Hematopoietic multipotent progenitor cell treated with erythropoietin and hydrocortisone succinate and interleukin-3 and kit ligand, for 17 days (in vitro differentiated cells): ENCODE measurements at places on chromosomes 1 and 21.

DNA sequence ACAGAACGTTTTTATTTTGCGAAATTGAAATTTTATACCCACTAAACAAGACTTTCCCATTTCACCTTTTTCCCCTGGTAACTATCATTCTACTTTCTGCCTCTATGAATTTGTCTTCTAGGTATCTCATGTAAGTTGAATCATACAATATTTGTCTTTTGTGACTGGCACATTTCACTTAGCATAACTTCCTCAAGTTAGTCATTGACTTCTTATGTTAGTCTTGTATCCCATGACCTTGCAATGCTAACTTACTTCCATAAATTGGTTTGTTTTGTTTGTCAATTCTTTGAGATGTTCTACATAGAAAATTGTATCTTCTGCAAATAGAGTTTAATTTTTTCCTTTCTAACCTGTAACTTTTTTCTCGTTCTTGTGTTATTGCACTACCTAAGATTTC lies 26.9 kb downstream of the SH3BP5L start:
- no peak for DNase-seq

DNA sequence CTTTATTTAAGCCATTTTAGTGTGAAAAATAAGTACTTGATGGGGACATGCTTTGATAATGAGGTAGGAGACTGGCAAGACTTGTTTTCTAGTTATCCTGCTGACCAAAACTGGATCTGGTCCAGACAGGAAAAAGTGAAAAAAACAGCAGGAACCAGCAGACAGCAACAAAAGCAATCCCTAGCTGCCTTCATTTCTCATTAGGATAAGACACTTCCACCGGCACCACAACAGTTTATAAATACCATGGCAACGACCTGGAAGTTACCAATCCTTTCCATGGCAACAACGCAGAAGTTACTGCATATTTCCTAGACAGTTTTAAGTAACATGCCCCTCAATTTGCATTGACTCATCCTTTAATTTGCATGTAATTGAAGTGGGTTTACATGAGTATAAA lies 993.8 kb upstream of the NCAM2 start:
- no peak for DNase-seq

GRCh38 chr1:230807561-230808280 lies 60.5 kb downstream of the CAPN9 start:
- DNase-seq, result no peak

- DNase-seq, result no peak
Measured at GRCh38 chr1:66012106-66012784, 219.6 kb downstream of the PDE4B start.

GRCh38 chr1:89687254-89687653 lies 54.3 kb downstream of the LRRC8C start:
- DNase-seq, result no peak

- no peak for DNase-seq
Measured at GRCh38 chr1:56868761-56869160, 14.2 kb downstream of the C8A start.

GRCh38 chr1:103156966-103157365 lies 48.6 kb upstream of the COL11A1 start:
- DNase-seq, result no peak

DNA sequence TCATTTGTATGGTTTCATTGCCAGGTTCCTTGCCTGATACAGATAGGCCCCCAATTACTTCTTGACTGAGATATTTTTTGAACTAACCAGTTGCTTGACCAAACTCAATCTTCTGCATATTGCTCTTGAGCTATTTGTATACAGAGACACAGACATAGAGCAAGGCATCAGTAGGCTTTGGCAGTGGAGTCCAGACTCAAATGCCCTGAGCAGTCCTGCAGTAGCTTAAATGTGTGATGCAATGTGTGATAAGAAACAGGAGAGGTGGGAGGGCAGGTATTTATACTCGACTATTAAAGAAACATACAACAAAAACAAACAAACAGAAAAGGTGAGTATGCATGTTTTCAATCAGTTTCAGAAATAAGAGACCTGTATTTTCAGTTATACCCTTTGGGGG lies 197.9 kb upstream of the DAB1 start:
- DNase-seq, result no peak

DNA sequence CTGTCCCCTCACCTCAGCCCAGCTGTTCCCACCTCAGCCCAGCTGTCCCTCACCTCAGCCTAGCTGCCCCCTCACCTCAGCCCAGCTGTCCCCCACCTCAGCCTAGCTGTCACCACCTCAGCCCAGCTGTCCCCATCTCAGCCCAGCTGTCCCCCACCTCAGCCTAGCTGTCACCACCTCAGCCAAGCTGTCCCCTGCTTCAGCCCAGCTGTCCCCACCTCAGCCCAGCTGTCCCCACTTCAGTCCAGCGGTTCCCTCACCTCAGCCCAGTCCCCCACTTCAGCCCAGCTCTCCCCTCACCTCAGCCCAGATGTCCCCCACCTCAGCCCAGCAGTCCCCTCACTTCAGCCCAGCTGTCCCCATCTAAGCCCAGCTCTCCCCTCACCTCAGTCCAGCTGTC lies 88.4 kb upstream of the CSF3R start:
- no peak for DNase-seq

GRCh38 chr1:75135573-75136194 lies 1.5 kb downstream of the LHX8 start:
- no peak for DNase-seq

- DNase-seq, result no peak
Measured at GRCh38 chr1:215569986-215570824, 3.1 kb downstream of the KCTD3 start.

DNA sequence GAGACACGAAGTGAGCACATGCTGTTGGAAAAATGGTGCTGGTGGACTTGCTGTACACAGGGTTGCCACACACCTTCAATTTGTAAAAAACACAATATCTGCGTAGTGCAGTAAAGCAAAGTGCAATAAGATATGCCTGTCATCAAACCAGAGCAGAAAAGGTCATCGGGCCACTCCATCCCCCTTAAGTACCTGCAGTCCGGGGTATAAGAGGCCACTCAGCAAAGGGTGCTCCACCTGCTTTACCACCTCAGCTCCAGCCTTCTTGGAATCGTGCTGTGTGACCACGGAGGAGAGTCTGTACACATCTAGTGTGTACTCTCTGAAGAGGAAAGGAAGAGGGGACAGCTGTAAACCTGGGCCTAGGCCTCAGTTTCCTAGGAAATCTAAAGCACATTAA lies 10.9 kb downstream of the YARS1 start:
- DNase-seq, result no peak

- no peak for DNase-seq
Measured at GRCh38 chr1:220249522-220249921, 22.7 kb downstream of the RAB3GAP2 start.

- no peak for DNase-seq
Measured at GRCh38 chr1:242004751-242005495, 6.0 kb upstream of the MAP1LC3C start.

DNA sequence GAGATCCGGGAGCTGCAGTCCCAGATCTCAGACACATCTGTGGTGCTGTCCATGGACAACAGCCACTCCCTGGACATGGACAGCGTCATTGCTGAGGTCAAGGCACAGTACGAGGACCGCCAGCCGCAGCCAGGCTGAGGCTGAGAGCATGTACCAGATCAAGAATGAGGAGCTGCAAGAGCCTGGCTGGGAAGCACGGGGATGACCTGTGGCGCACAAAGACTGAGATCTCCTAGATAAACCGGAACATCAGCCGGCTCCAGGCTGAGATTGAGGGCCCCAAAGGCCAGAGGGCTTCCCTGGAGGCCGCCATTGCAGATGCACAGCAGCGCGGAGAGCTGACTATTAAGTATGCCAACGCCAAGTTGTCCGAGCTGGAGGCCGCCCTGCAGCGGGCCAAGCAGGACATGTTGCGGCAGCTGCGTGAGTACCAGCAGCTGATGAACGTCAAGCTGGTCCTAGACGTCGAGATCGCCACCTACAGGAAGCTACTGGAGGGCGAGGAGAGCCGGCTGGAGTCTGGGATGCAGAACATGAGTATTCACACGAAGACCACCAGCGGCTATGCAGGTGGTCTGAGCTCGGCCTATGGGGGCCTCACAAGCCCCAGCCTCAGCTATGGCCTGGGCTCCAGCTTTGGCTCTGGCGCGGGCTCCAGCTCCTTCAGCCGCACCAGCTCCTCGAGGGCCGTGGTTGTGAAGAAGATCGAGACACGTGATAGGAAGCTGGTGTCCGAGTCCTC lies 25.5 kb downstream of the ETV3L start:
- no peak for DNase-seq

- no peak for DNase-seq
Measured at GRCh38 chr1:100912019-100912418, 16.1 kb downstream of the SLC30A7 start.

DNA sequence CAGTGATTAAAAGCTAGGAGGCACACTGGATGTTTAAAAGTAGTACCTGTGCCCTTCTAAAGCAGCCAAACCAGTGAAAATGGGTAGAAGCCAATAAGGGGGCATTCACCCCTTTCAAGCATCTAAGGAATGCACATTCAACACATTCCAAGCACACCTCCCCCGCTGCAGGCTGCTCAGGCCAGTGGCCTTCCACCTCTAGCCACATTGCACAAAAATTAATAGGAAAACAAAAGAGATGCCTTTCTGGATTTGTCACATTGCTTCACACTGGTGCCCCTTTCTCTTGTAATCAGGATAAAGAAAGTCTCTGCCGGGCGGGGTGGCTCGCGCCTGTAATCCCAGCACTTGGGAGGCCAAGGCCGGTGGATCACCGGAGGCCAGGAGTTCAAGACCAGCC lies 834.0 kb downstream of the USP25 start:
- no peak for DNase-seq

- peak; percentile 91 for DNase-seq
Measured at GRCh38 chr1:47180603-47181094, 9.2 kb downstream of the PDZK1IP1 start.

DNA sequence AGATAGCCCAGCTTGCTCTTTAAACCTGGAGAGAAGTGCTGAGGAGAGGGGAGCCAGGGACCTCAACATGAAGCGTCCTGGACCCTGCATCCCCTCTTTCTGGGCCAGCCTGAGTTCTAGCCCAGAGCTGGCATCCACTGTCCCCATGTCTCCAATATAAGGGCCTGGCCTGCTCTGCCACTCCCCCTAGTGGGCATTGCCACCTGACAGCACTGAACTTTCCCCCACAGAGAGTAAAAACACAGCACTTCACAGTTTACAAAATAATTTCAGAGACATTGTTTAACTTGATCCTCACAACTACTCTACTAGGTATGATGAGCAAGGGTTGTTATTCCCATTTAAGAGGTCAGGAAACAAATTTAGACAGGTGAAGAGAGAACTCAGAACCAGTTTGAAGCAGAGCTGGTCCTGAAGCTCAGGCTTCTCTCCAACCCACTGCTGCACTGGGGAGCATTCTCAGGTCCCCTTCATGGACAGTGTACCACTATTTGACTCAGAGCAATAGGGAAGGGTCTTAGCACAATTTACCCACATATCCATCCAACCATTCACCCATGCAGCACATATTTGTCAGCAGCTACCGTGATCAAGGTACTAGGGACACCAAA lies 151.2 kb downstream of the DMRTA2 start:
- DNase-seq, result peak; percentile 44
